ENCODE measurements at places on chromosomes 16 and 17.

- DNase-seq = no peak
Observed at GRCh38 chr17:64216338-64217248, 46.5 kb downstream of the TEX2 start.

- DNase-seq = no peak
Observed at GRCh38 chr17:40415390-40415789, 2.3 kb downstream of the TOP2A start.

DNA sequence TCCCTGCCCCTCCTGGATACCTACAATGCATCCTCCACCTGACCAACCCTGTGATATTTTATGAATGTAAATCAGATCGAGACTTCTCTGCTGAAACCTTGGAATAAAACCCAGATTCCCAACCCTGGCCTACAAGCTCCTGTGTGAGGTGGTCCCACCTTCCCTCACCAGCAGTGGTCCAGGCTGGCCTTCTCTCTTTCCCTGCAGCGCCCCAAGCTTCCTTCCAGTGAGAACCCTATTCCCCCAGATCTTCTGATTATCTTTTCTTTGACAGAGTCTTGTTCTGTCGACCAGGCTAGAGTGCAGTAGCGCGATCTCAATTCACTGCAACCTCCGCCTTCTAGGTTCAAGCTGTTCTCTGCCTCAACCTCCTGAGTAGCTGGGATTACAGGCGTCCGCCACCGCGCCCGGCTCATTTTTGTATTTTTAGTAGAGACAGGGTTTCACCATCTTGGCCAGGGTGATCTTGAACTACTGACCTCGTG lies 2.5 kb upstream of the HELZ start:
- no peak for DNase-seq

DNA sequence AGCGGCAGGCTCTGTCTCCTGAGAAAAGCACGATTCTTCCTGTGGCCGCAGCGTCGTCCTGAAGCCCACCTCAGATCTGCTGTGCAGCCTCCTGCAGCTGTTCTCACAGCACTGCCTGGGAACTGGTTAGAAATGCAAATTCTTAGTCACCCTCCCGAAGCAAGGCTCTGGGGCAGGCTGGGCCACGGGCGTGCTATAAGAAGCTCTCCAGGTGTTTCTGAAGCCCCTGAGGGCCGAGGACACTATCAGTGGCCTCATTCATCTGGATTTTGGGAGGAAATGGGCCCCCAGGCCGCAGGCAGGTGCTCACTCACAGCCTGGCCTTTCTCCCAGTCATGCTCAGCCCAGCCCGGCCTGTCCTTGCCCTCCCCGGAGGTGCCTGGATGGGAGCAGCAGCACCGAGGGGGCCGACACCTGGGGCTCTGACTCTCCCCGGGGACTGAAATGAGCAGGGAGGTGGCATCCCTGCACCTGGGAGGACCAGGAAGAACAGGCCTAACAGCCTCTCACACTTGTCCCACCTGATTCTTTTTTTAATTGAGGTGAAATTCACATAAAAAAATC lies 10.4 kb upstream of the NLRC3 start:
- no peak for DNase-seq

DNA sequence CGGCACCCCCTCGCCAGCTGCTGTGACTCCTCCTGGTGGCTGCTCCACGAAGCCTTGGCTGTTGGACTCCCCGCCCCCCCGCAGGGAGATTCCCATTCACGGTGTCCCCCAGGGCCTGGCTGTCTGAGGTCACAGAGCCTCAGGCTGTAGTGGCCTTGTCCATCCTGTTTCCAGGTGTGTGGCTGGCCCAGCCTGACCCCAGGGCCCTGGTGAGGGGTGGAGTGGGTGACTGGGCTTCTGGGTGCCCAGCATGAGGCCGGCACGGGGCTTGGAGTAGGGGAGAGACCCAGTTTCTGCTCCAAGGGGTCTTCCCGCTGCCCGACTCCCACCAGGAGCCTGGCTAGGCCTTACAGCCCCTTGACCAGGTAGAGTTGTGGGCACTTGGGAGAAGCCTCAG lies 10.4 kb downstream of the PRSS27 start:
- no peak for DNase-seq

GRCh38 chr17:5468075-5468473 lies 708 bp downstream of the DHX33 start:
- DNase-seq = no peak

GRCh38 chr16:60419859-60420258 lies 1616.4 kb downstream of the CDH8 start:
- DNase-seq = no peak

DNA sequence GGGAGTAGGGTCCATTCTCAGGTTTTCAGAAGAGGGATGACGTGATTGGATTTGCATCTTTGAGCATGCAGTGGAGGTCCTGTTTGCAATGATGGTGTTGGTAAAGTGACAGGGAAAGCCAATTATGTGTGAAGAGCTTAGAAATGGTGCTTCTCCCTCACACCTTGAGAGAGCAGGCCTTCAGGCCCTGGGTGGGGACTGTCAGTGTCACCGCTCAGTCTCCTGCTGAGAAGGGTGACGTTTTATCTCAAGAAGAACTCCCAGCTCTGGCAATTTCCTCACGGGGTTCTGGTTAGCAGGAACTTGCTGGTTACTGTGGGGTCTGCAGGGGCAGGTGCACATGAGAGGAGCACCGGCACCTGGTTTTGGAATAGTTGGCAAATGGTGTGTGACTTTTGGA lies 11.2 kb downstream of the PLCG2 start:
- DNase-seq = no peak

DNA sequence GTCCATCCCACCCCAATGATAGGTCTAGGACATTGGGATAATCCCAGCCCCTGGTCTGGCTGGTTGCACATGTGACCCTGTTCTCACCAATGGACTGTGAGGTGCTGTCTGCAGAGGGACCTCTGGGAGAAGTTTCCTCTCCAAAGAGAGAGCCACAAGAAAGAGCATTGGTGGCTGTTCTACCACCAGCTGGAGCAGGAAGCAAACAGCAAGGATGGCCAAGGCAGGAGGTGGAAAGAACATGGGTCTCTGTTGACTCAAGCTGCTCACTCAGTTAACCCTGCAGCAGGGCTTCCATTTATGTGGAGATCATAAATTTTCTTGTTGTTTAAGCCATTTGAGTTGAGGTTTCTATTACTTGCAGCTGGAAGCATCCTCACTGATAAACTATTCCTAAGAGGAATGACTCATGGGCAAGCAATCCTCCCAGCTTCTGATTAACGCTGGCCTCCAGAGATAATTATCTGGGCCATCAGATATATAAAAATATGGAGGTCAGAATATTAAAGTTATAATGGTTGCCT lies 52.6 kb downstream of the CYB5B start:
- DNase-seq = no peak

- no peak for DNase-seq
Observed at GRCh38 chr16:30924076-30924912, 922 bp downstream of the FBXL19 start.

DNA sequence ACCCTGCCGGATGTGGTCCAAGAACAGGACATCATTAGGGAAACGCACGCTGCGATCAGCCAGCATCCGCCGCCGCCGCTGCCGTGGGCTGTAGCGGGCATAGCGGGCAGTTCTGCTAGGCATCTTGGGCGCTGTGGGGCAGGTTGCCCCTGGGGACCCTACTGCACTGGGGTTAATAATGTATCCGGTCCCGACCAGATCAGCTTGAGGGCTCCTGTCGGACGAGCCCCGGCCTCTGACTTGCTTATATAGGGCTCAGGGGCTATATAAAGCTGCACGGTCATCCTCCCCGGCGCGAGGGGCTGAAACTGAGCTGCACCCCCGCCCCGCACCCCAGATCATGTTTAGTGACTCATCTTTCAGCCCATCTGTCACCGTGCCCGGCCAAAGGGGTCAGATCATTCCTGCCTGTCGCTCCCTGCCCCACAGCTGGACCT lies at the start of gene PPP1R27:
Gene PPP1R27 (minus strand): TSS at position 220 of the 437 bp plus-strand sequence. CDS start 97 bp downstream, at position 123.
- DNase-seq = no peak

DNA sequence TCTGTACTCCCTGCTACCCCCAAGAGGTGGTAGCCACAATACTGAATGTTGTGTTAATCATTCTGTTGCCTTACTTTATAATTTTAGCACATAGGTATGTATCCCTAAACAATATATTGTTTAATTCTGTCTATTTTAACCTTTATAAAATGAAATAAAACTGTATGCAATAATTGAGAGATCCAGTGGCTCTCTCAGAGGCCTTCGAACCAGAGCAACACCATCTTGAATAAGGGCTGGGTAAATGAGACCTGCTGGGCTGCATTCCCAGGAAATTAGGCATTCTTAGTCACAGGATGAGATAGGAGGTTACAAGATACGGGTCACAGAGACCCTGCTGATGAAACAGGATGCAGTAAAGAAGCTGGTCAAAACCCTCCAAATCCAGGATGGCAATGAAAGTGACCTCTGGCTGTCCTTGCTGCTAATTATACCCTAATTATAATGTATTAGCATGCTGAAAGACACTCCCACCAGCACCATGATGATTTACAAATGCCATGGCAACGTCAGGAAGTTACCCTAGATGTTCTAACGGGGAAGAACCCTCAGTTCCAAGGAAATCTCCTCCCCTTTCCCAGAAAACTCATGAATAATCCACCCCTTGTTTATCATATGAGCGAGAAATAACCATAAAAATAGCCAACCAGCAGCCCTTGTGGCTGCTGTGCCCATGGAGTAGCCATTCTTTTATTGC lies 2.0 kb upstream of the CANT1 start:
- DNase-seq = no peak

- no peak for DNase-seq
Observed at GRCh38 chr17:70215656-70216055, 46.3 kb downstream of the KCNJ2 start.

DNA sequence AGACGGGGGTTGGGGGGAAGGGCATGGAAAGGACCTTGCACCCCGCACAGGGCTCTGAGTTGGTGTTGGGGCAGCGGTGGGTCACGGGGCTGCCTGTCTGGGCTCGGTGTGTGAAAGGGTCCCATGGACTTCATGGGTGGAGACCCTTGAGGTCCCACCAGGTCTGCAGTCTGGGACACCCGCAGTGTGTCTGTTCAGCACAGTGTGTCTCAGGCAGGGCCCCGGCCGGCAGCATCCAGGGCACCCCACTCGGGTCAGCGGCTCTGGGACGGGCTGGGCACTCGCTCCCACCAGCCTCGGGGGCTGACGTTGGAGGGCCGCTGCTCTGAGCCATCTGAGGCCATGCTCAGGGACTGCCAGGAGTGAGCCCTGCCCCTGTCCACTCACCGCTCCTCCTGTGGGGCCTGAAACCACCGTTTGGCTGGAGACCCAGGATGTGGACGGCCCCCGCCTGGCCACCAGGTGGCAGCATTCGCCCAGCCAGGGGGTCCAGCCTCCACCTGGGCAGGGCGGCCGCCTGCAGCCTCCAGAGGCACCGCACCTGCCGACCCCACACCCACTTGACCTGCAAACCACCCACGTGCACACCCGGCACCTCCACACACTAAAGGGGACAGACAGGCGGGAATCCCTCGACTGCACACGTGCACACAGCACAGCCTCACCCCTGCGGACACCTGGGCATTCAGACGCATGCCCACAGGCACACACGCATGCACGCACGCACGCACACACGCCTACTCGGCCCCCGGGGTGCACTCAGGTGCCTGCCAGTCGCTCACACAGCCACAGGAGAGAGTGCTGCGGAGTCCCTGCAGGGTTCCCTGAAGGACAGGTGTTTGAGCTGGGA lies 10.1 kb upstream of the ZFPM1 start:
- peak; percentile 78 for DNase-seq

- DNase-seq = no peak
Observed at GRCh38 chr17:15464231-15464985, 3.0 kb downstream of the CDRT4 start.

GRCh38 chr17:40564883-40565768 lies at the start of gene CCR7:
Gene CCR7, minus strand, starts transcription at chr17:40565472. Its CDS starts 63 bp downstream, at chr17:40565409.
- peak; percentile 78 for DNase-seq

GRCh38 chr17:58606934-58607333 lies 84.9 kb downstream of the TEX14 start:
- DNase-seq = no peak

DNA sequence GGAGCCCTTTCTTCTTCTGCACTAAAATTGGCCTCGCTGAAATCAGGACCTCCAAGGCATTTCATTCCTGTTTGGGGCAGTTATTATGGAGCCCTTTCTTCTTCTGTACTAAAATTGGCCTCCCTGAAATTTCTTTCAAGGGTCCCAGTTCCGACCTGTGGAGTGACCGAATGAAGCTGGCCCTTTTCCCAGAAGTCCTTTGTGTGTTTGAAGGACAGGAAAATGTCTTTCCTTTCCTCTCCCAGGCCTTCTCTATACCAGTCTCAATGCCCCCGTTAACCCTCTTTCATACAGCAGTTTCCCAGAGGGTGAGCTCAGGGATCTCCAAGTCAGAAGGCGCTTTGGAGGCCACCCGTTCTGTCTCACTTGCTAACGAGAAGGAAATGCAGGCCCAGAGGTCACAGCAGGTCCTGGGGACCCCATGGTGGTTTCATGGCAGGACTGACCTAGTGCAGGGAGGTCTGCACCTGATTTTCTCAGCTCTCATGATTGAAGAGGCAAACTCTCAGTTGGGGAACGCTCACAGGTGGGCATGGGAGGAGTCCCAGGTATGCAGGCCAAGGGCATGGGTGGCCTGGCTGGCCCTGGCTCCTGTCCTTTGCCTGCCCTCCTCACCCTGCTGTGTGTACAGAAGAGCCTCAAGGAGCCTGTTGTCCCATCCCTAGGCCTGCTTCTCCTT lies 37.1 kb upstream of the DOC2B start:
- DNase-seq = no peak

DNA sequence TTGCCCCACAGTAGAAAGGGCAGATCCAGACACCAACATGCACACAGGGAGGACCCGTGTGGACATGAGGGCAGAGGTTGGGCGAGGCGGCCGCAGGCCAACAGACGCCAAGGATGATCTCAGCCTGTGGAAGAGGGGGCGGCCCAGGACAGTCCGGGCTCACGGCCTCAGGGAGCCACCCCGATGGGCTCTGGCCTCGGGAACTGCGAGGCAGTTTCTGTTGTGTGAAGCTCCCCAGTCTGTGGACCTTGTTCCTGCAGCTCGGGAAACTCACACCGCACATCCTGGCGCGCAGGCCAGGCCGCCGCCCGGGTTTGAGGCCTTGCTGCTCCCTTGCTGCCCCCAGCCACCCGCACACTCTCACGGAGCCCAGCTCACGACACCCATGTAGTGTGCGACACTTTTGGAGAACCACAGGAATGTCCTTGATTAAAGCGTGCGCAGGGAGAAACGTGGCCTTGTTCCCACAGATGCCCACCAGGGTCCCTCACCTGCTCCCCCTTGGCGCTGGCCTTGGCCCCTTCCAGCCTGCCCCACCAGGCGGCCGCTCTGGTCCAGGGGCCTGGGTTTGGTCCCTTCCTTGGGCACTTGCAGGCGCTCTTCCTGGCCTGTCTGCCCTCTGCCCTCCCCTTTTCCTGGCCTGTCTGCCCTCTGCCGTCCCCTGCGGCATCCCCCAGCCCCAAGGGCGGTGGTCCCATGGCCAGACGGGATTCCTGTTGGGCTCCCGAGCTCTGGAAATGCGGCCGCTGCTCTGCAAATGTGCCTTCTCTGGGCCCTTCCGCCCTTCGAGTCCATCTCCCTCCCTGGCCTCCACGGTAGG lies 9.3 kb upstream of the SLC38A10 start:
- no peak for DNase-seq
